ENCODE measurements at places on chromosomes 5 and 9. TPM values are rescaled to one million over a fixed set of nuclear protein-coding genes. Genes with fewer than 3 reads are reported as not detected.

DNA sequence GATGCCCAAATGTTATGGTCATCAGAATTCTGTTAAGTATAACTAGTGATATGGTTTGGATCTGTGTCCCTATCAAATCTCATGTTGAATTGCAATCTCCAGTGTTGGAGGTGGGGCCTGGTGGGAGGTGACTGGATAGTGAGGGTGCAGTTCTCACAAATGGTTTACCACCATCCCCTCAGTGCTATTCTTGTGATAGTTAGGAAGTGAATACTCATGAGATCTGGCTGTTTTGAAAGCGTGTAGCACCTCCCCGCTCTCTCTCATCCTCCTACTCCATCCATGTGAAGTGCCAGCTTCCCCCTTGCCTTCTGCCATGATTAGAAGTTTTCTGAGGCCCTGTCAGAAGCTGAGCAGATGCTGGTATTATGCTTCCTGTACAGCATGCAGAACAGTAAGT is 359.5 kb downstream of the TMEM167A start:
- no peak for DNase-seq

RNF14 gene
- 52.0 TPM for total RNA-seq

DNA sequence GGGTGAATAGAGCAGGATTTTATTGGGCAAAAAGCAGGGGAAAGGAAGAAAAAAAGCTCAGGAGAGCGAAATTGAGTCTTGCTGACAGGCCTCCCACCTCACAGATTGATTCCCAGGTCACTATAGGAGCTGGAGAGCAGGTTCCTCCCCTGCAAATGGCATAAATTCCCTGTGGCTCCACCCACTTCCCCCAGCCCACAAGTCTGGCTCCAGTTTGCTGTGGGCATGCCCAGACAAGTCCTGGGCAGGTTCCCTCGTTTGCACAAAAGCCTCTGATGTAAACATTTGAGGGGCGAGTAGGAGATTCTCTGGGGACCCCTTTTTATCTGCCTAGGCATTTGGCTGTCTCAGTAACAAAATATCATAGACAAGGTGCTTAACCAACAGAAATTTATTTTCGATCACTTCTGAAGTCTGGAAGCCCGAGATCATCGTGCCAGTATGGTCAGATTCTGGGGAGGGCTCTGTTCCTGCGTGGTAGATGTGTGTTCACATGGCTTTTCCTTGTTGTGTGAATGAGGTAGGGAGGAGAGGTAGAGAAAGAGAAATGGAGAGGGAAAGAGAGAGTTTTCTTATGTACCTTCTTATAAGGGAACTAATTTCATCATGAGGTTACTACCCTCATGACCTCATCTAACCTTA is 614.5 kb downstream of the MAT2B start:
- DNase-seq: no peak

- no peak for DNase-seq
These were observed 129.0 kb downstream of the TAF11L14 start for GRCh38 chr5:17763301-17763700.

GRCh38 chr9:92097997-92098482 is 17.2 kb downstream of the SPTLC1 start:
- peak; percentile 88 for DNase-seq

- no peak for DNase-seq
These were observed 125.4 kb upstream of the MINAR2 start for GRCh38 chr5:129622531-129622930.

- no peak for DNase-seq
These were observed 62.5 kb upstream of the SPOCK1 start for GRCh38 chr5:137561608-137562007.

PLEKHG4B gene
- total RNA-seq: 3.1 TPM

TLX3 gene
- not detected for total RNA-seq

- no peak for DNase-seq
These were observed 103.8 kb downstream of the PCSK1 start for GRCh38 chr5:96329289-96329688.

- peak; percentile 43 for DNase-seq
These were observed 31.1 kb downstream of the KCNIP1 start for GRCh38 chr5:170534941-170535340.

DIRAS2 gene
- 0.14 TPM for total RNA-seq

Measured in upper lobe of left lung (tissue), 6 donors.